ENCODE measurements at places on chromosomes 4 and X.

- no peak for DNase-seq
Measured at GRCh38 chr4:152697284-152698088, 17.7 kb upstream of the TMEM154 start.

DNA sequence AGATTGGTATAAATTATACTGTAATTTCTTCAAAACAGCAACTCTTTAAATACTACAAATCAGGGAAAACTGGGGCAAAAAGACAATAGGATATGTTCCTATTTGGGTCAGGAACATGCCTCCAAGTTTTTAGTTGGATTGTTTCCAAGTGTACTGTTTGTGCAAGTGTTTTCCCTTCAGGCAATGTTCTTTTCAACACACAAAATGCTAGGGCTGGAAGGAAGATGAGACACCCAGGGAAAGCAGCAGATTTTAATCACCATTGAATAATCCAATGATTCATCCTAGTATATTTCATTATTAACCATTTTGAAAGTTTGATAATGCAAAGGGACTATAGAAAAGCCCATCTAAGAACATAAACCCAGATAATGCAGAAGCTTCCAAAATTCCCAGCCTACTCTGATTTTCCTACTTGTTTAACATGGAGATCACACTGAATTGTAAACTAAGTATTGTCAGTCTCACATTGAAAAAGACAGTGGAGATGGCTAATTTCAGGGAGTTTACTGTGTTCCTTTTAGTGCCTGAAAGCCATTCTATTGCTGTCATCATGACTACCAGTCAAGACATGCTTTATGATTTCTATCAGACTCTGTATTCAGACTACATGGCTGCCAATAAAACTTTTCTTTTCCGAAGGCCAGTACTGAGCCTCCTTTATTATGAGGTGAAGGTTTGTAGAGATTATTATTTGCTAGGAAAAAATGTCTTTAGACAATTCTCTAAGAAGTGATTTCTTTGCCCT is 38.6 kb downstream of the COL4A6 start:
- DNase-seq: no peak

GRCh38 chr4:47065051-47065481 is 33.7 kb downstream of the GABRB1 start:
- DNase-seq: no peak

DNA sequence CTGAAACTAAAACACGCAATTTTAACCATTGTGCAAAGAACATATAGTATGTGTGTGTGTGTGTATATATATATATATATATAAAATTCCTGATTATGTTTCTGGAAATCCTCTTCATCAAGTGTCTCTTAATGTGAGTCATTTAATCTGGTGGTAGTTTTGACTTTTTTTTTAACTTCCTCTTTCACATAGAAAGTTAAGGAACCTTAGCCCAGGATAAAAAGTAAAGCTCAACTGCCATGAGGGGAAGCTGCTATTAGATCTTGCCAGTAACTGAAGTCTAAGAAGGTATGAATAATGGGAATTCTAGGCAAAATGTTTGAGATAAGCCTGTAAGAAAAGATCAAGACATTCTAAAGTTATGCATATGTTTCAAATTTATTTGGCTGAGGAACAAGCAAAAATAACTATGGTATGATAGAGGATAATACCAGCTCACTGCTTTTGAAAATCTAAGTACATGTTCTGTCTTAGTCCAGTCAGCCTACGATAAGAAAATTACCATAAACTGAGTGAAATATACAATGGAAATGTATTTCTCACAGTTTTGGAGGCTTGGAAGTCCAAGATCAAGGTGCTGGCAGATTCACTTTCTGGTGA is 757.0 kb downstream of the TRAM1L1 start:
- DNase-seq: no peak

GRCh38 chrX:153877571-153878261 is 8.3 kb downstream of the L1CAM start:
- no peak for DNase-seq

DNA sequence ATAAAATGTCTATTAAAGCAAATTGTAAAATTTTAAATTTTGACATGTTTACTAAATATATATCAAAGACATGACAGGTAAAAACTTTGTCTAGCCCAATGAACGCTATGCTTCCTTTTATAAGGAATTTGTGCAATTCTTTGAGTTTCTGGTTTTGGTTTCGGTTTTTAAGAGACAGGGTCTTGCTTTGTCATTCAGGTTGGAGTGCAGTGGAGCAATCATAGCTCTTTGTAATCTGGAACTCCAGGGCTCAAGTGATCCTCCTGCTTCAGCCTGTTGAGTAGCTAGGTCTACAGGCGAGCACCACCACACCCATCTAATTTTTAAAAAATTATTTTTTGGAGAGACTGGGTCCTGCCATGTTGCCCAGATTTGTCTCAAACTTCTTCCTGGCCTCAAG is 60.7 kb downstream of the BLTP1 start:
- DNase-seq: no peak

- no peak for DNase-seq
Measured at GRCh38 chr4:97987019-97987648, 156.1 kb downstream of the STPG2 start.

GRCh38 chr4:47155919-47156318 is 124.6 kb downstream of the GABRB1 start:
- DNase-seq: no peak

GRCh38 chr4:114025176-114025777 is 45.8 kb upstream of the ARSJ start:
- DNase-seq: no peak

DNA sequence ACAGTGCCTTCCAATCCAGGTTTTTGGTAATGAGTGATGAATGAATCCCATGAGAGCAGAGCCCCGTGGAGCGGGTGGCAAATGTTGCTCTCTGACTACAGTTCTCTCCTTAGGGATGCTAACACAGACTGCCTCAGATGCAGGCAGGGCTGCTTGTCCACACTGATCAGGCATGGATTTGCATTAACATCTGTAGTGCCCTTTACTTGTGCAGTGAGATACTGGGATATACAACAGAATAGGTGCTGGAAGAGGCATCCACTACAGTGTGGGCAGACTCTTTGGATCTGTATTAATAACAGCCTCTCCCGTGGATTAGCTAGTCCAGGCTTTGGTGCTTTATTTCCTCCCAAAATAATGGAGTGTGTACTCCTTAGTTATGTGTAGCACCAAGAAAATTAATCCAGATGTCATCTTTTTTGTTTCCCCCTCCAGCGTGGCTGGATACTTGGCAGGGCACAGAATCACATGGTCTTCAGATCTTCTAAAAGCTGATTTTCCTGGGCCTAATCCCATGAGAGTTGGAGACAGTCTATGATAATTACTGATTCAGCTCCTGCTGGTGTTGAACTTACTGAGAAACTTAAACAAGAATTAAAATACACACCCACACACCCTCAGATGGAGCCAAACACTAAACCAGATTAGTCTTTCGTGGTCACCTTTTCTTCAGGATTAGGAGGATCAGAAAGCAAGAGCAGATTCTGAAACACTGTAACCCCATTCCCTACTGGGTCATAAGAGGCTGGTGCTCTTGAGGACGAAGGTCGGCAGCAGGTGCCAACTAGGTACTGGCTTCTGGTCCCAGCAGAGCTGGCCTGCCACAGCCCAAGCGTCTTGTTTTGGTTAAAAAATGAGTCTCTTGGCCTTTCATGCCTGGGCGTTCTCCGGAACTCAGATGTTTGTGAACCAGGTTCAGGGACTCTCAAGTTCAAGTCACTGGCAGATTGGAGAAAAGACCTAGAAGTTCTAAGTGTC is 23.1 kb upstream of the NAP1L5 start:
- DNase-seq: no peak

GRCh38 chr4:5913454-5913853 is 20.6 kb upstream of the CRMP1 start:
- no peak for DNase-seq

GRCh38 chr4:29311247-29311646 is 1408.9 kb upstream of the PCDH7 start:
- no peak for DNase-seq

DNA sequence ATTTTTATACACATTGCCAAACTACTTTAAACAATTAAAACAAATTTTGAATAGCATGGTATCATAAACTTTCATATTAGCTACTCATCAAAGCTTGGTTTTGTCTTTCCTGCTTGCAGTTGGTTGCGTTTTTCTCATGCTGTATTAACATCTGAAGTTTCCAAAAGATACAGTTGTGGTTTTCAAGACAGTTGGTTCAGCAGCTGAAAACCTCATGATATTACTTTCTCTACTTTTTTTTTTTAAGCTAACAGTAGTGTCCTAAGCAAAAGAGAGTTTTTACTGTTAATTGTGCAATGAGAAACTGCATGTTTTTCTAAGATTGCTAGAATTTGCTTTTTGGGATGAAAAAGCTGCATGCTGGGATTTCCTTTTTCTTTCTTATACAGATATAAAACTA is 15.2 kb downstream of the RUFY3 start:
- DNase-seq: no peak

- DNase-seq: no peak
Measured at GRCh38 chr4:848803-849477, 23.0 kb upstream of the CPLX1 start.

DNA sequence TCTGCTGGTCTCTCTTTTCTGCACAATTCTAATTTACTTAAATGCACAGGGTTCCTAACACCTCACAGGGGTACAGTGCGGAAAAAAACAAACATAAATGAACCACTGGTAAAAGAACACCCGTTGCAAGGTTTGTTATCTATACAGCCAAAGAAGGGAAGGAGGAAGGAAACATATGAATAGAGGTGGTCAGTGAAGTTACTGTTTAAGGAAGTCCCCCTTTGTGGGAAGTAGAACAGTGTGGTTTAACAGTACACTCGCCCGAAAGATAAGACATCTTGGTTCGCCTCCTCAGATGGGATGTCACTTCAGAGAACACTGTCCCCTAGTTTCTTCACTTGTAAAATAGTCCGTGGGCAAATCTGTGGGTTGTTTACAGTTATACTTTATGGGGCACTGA is 57.5 kb downstream of the TEC start:
- DNase-seq: no peak

Data from stimulated activated CD4-positive, alpha-beta T cell treated with anti-CD3 and anti-CD28 coated beads, Interleukin-1b, Interleukin-23, amount 100 ng/mL, for 1 hour (primary cell).